ENCODE measurements at places on chromosomes 1 and 21. TPM values are rescaled to one million over a fixed set of nuclear protein-coding genes. Genes with fewer than 3 reads are reported as not detected.

DNA sequence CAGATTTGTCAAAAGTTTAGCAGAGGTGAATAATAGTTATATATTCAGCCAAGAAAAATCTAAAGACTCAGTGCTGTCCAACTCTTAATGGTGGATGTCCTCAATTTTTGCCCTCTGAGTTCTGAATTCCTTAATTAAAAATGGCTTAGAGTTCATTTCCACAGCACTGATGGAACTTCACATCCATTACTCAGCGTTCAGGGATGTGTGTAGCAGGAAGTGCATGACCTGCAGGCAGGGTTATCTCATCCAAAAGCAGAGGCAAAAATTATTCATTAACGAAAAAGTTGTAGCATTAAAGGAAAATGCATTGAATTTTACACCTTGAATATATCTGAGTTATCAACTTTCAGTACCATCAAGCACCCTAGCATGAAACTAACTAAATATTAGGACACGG, 96.7 kb downstream of the ZP4 start:
- no peak overlapping the region for H3K27ac ChIP-seq
- no peaks in the 10 kb centered on the region for H3K4me1 ChIP-seq
- H3K36me3 ChIP-seq = no peaks in the 10 kb centered on the region
- H3K4me3 ChIP-seq = no peak overlapping the region

GRCh38 chr21:42286416-42286815, 28.8 kb downstream of the TFF3 start:
- H3K4me1 ChIP-seq = peaks cover 24% of the 10 kb centered on the region
- H3K27ac ChIP-seq = no peak overlapping the region
- H3K27me3 ChIP-seq = no peaks in the 10 kb centered on the region
- no peak for DNase-seq
- no peak overlapping the region for H3K4me3 ChIP-seq

DNA sequence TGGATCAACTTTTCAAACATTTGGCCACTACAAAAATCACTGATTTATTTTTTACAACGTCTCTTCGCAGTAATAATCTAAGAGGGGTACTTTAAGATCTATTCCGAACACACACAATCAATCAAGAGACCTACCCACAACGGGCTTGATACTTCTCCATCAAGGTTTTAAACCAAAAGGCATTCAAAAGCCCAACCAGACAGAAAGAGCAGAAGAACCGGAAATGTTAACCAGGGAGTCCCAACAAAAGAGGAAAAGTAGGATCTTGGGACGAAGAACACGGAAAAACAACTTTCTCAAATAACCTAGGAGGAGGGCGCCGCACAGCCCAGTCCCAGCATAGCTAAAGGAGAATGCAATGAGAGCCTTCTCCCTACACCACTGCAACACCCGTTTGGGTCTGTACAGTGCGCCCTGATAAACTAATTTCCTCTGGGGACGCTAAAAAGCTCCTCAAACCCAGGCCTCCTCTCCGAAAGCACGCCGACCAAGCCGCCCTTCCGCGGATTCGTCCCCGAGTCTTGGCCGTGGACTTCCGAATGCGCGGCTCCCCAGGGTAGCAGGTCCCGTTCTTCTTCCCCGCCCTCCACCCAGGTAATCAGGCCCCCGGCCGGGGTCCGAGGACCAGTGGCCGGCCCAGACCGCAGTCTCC, 623 bp downstream of the RPL22 start:
- H3K4me3 ChIP-seq = peak overlapping the region; percentile 90
- H3K27me3 ChIP-seq = no peaks in the 10 kb centered on the region
- H3K36me3 ChIP-seq = peaks cover 25% of the 10 kb centered on the region
- peak; percentile 60 for DNase-seq

DNA sequence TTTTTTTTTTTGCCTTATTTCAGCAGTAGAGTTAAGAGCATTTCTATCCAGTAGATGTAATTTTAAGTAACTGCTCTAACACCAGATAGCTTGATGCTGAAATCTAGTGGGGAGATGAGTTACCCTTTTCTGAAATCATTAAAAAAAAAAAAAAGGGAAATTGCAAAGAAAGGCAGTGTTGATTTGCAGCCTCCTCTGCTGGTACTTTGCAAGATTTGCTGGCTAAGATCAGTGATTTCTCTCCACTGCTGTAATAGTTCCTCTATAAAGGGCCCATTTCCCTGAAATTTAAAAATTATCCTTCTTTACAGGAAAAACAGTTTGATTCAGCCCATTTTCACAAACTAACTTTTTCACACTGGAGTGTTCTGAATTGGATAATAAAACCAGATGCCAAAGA, 120.6 kb downstream of the PTBP2 start:
- no peaks in the 10 kb centered on the region for H3K4me1 ChIP-seq
- H3K4me3 ChIP-seq = no peak overlapping the region
- H3K36me3 ChIP-seq = no peaks in the 10 kb centered on the region
- H3K27me3 ChIP-seq = peaks cover 2% of the 10 kb centered on the region
- no peak for DNase-seq

GRCh38 chr1:209622841-209623829, 29.1 kb downstream of the LAMB3 start:
- no peaks in the 10 kb centered on the region for H3K36me3 ChIP-seq
- no peaks in the 10 kb centered on the region for H3K27me3 ChIP-seq
- H3K4me3 ChIP-seq = no peak overlapping the region
- H3K4me1 ChIP-seq = no peaks in the 10 kb centered on the region
- no peak overlapping the region for H3K27ac ChIP-seq

- H3K27ac ChIP-seq = peak overlapping the region; percentile 30
- no peak overlapping the region for H3K4me3 ChIP-seq
- peaks cover 31% of the 10 kb centered on the region for H3K4me1 ChIP-seq
- DNase-seq = no peak
- peaks cover 57% of the 10 kb centered on the region for H3K36me3 ChIP-seq
Observed at GRCh38 chr1:93874025-93874651, 4.9 kb downstream of the DNTTIP2 start.

- H3K27me3 ChIP-seq = no peaks in the 10 kb centered on the region
- H3K27ac ChIP-seq = no peak overlapping the region
Observed at GRCh38 chr1:242205622-242206489, 207.0 kb upstream of the MAP1LC3C start.

GRCh38 chr1:155942578-155943141, 1.2 kb downstream of the RXFP4 start:
- peaks cover 16% of the 10 kb centered on the region for H3K36me3 ChIP-seq
- no peak overlapping the region for H3K4me3 ChIP-seq
- no peak overlapping the region for H3K27ac ChIP-seq
- DNase-seq = no peak

DNA sequence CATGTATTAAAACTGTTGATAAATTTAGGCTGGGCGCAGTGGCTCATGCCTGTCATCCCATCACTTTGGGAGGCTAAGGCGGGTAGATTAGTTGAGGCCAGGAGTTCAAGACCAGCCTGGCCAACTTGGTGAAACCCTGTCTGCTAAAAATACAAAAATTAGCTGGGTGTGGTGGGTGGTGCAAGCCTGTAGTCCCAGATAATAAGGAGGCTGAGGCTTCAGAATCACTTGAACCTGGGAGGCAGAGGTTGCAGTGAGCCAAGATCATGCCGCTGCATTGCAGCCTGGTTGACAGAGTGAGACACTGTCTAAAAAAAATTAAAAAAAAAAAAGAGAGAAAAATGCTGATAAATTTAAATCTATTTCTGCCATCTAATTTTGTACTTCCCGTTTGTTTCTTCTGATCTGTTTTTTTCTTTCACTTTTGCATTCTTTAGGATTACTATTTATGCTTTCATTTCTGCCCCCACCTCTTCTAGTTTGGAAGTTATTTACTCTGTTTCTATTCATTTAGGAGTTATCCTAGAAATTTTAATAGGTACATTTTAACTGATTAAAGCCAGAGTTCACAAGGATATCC, 3.2 kb upstream of the DENND1B start:
- DNase-seq = no peak
- no peaks in the 10 kb centered on the region for H3K27me3 ChIP-seq
- H3K4me3 ChIP-seq = peak overlapping the region; percentile 63
- H3K4me1 ChIP-seq = peaks cover 40% of the 10 kb centered on the region
- H3K36me3 ChIP-seq = peaks cover 12% of the 10 kb centered on the region

DNA sequence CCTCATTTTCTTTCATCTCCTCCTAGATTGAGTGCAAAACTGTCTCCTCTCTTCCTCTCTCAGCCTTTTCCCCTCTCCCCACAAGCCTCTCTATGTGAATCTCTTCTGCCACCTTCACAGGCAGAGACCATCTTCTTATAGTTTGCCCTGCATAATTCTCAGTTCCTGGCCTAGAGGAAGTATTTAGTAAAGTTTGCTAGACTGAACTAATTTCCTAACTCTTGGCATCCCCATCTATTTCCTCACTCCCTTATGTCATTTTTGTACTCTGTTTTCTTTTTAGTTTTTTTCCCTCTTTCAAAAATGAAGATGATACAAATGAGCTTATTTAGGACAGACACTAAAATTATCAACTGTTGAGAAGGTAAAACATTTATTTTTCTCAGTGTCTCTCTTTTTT, 66.0 kb downstream of the XCL2 start:
- DNase-seq = no peak
- no peak overlapping the region for H3K27ac ChIP-seq
- H3K4me3 ChIP-seq = no peak overlapping the region

- H3K4me1 ChIP-seq = peaks cover 64% of the 10 kb centered on the region
- H3K27ac ChIP-seq = peak overlapping the region; percentile 25
- no peaks in the 10 kb centered on the region for H3K27me3 ChIP-seq
- H3K36me3 ChIP-seq = peaks cover 60% of the 10 kb centered on the region
Observed at GRCh38 chr1:26733982-26734381, 38.2 kb downstream of the ARID1A start.

DNA sequence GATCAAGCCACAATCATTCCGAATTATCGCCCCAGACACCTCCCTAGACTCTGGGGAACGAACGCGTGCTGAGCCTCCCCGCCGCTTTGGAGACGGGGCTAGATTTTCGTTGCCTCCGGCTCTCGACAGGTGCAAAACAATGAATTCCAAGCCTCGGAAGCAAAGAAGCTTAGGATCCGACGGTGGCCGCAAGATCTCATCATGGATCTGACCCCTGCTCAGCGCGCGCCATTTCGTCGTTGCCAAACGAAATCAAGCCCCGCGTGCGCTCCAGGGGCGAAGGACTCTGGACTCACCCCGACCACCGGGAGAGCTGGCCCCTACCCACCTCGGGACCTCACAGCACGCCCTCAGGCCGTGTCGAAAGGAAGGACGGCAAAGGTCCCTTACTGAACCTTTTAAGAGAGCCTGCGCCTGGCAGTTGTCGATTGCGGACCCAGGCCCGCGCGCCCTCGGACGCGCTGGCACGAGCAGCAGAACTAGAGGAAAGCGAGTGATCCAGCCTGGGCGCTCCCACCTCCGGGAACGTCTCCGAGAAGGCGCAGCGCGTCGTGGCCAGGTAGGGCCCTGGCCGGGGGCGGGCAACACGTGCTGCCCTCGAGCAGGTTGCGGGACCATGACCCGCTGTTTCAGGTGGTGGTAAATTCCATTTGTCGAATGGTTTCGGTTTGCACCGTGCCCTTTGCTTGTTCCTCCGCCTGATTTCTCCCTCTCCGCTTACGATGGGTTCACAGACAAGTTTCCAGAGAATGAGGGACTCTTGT, 1.6 kb upstream of the RUNX3 start:
- no peak for DNase-seq
- peaks cover 72% of the 10 kb centered on the region for H3K4me1 ChIP-seq
- H3K36me3 ChIP-seq = peaks cover 73% of the 10 kb centered on the region
- peak overlapping the region; percentile 79 for H3K27ac ChIP-seq

- H3K36me3 ChIP-seq = no peaks in the 10 kb centered on the region
- DNase-seq = no peak
- no peak overlapping the region for H3K4me3 ChIP-seq
Observed at GRCh38 chr21:20720623-20721022, 277.6 kb upstream of the NCAM2 start.

DNA sequence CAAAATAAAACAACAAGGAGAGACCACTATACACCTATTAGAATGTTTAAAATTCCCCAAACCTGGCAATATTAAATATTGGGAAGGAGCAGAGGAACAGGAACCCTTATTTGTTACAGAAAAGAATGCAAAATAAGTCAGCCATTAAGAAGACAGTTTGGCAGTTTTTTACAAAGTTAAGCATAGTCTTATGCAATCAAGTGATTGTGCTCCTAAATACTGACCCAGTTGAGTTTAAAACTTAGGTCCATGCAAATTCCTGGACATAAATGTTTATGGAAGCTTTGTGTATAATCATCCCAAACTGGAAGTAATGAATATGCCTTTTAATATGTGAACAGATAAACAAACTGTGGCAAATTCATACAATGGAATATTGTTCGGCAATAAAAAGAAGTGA, 72.9 kb upstream of the RGS4 start:
- no peak overlapping the region for H3K27ac ChIP-seq
- H3K27me3 ChIP-seq = peaks cover 4% of the 10 kb centered on the region
- H3K4me3 ChIP-seq = no peak overlapping the region
- no peaks in the 10 kb centered on the region for H3K4me1 ChIP-seq
- H3K36me3 ChIP-seq = no peaks in the 10 kb centered on the region

- H3K27me3 ChIP-seq = no peaks in the 10 kb centered on the region
- H3K36me3 ChIP-seq = no peaks in the 10 kb centered on the region
- H3K4me1 ChIP-seq = no peaks in the 10 kb centered on the region
- DNase-seq = no peak
- H3K27ac ChIP-seq = no peak overlapping the region
Observed at GRCh38 chr1:56200442-56200841, 378.9 kb downstream of the PLPP3 start.

DNA sequence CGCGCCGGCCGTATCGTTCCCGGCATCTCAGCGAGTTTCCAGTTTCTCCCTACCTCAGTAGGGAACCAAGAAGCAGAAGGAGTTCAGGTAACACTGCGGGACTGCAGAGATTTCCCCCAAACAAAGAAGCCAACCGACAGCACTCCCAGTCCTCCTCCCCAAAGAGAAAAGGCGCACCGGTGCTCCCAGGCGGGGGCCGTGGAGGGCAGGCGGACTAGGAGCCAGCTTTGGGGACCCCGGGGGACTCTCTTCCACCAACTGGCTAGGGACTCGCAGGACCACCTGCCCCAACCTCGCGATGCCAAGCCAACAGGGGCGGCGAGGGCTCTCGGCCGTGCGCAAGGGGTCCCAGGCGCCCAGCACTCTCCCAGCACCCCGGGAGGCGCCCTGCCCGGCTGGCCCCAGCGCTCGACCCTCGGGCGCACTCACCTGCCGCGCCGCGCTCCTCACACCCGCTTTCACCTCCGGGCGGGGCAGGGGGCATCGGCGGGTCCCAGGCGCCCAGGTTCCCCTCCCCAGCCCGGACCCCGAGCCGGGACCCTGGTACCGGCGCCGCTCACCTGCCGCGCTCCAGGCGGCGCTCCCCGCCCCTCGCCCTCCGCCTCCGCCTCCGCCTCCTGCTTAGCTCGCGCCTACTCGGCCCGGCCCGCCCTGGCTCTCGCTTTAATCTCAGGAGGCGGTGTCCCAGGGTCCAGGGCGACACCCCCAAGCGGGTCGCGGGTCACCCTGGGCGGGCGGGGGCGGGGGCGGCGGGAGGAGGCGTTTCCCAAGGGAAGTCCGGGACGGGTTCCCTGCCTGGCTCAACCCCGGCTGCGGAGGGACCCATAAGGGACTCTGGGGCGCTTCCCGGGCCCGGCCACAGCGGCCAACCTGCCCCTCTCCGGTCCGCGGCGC, at the start of gene TMPRSS2:
Gene TMPRSS2, minus strand, starts transcription at position 638 of the 894 bp plus-strand sequence. CDS start 10,025 bp downstream, outside the sequence.
- H3K4me1 ChIP-seq = peaks cover 4% of the 10 kb centered on the region
- no peaks in the 10 kb centered on the region for H3K36me3 ChIP-seq
- DNase-seq = no peak
- H3K4me3 ChIP-seq = no peak within 1 kb of the TSS
- H3K27ac ChIP-seq = no peak within 1 kb of the TSS

GRCh38 chr1:106620521-106620954, 435.9 kb upstream of the PRMT6 start:
- DNase-seq = no peak
- H3K4me3 ChIP-seq = no peak overlapping the region
- H3K4me1 ChIP-seq = no peaks in the 10 kb centered on the region

GRCh38 chr1:59556802-59557548, 257.8 kb upstream of the HOOK1 start:
- no peak overlapping the region for H3K4me3 ChIP-seq
- peaks cover 11% of the 10 kb centered on the region for H3K36me3 ChIP-seq
- peaks cover 15% of the 10 kb centered on the region for H3K4me1 ChIP-seq

OLFML2B gene
- total RNA-seq = not detected

ATAD3C gene
- total RNA-seq = 0.87 TPM

SLC6A9 gene
- total RNA-seq = 2.6 TPM
